Activated T-helper 1 cell treated with anti-CD3 and anti-CD28 coated beads, Interleukin-12 subunit alpha, Interleukin-12 subunit beta, Interleukin-2, Interleukin-4 antibody, amounts not matched to agents 30 ng/mL and 10 ng/mL and 1 ng/mL, durations not matched to agents 14 hours and 24 hours and 36 hours (primary cell): ENCODE measurements at places on chromosomes 7 and 10. TPM values are rescaled to one million over a fixed set of nuclear protein-coding genes. Genes with fewer than 3 reads are reported as not detected.

GRCh38 chr7:101903515-101903868 lies 86.1 kb downstream of the CUX1 start:
- H3K36me3 ChIP-seq, result no peaks in the 10 kb centered on the region
- no peak for DNase-seq
- H3K4me1 ChIP-seq, result no peaks in the 10 kb centered on the region

DNA sequence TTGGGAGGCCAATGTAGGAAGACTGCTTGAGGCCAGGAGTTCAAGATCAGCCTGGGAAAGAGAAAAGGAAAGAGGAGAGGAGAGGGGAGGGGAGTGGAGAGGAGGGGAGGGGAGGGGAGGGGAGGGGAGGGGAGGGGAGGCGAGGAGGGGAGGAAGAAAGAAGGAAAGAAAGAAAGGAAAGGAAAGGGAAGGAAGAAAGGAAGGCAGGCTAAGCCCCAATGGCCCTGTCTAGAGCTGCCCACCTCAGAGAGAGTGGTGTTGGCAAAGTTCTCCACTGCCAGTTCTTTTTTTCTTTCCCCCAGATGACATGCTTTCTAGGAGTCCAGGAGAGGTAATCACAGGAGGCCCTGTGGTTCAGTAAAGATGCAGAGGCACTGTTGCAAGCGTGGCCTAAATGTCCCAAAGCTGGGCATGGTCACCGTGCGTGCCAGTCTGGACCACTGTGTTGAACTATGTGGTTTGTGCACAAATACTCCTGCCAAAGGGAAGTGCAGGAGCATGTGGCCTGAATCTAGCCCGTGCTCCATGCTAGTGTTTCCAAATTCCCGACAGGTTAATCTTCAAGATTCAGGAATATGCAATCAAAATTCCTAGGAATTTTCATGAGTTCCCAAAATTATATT lies 39.7 kb downstream of the ODAD2 start:
- H3K27me3 ChIP-seq, result peaks cover 2% of the 10 kb centered on the region
- peaks cover 4% of the 10 kb centered on the region for H3K4me1 ChIP-seq
- H3K36me3 ChIP-seq, result no peaks in the 10 kb centered on the region
- no peak overlapping the region for H3K4me3 ChIP-seq

DNA sequence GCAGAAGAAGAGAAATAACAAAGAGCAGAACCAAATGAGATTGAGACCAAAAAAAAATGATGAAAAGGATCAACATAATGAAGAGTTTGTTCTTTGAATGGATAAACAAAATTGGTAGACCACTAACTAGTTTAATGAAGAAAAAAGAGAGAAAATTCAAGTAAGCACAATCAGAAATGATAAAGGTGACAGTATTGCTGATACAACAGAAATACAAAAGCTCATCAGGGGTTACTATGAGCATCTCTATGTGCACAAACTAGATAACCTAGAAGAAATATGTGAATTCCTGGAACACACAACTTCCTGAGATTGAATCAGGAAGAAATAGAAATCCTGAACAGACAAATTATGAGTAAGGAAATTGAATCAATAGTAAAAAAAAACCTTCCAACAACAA lies 157.1 kb downstream of the ZEB1 start:
- H3K4me1 ChIP-seq, result no peaks in the 10 kb centered on the region
- peaks cover 26% of the 10 kb centered on the region for H3K36me3 ChIP-seq
- H3K27me3 ChIP-seq, result no peaks in the 10 kb centered on the region
- no peak overlapping the region for H3K4me3 ChIP-seq
- no peak for DNase-seq
- no peak overlapping the region for H3K27ac ChIP-seq

DNA sequence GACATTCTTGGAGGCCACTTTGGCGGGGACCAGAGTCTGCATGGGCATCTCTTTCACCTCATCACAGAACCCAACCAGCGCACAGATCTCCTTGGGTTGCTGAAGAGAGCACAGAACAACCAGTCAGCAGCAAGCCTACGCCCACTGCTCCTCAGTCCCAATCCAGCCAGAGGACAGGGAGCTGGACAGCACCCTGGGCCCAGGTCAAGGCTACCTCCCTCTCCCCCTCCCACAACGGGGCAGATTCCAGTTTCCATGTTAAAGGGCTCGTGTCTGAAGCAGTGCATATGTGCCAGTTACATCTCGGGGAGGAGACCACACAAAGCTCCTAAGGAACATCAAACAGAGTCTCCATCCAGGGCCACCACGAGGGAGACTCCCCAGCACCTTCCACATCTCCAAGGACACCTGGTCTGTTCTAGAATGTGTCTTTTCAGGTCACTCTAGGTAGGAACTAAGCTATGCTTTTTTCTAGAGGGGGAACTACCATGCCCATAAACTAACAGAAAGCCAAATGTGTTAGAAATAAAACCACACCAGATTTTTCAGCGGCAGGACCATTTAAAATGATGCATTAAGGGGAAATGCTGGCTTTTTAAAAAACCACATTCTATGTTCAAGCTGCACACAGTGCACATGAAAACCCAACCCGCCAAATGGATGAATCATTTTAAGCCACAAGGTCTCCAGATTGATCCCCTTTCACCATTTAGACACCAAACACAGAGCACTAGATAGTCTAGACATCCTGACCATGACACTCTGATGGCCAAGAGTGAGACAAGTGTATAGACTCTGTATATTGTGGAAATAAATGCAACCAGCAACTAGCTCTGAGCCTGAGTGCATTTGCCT lies 28.9 kb downstream of the PSAP start:
- no peak for DNase-seq
- no peaks in the 10 kb centered on the region for H3K27me3 ChIP-seq
- H3K36me3 ChIP-seq, result peaks cover 37% of the 10 kb centered on the region
- H3K4me3 ChIP-seq, result no peak overlapping the region
- H3K27ac ChIP-seq, result no peak overlapping the region
- H3K4me1 ChIP-seq, result peaks cover 11% of the 10 kb centered on the region

- no peak overlapping the region for H3K27ac ChIP-seq
- no peak for DNase-seq
- H3K4me3 ChIP-seq, result no peak overlapping the region
- H3K36me3 ChIP-seq, result no peaks in the 10 kb centered on the region
- H3K4me1 ChIP-seq, result no peaks in the 10 kb centered on the region
Observed at GRCh38 chr7:48170506-48170905, 752 bp upstream of the ABCA13 start.

DNA sequence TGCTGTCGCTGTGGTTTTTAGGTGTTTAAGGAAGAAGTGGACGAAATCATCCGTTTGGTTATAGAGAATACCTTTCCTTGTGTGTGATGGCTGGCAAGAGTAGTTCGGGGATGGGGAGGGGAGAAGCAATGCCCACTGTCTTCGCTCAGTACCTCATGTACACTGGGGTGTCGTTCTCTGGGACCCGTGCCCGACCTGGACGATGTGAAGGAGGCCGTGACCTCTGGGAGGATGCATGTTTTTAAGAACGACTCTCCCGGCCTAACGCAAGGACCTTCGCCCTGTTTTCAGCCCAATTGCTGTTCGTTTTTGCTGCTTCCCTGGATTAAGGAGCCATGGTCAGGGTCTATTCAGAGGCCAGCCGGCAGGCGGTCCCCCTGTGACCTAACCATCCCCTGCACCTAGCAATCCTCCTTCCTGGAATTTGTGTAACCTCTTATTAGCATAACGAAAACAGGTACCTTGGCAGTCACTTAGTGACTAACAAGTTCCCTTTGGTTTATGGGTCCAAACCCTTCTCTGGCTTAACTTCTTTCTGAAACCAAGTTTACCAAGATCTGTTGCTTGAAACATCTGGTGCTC lies 1.3 kb downstream of the NFE2L3 start:
- H3K27ac ChIP-seq, result peak overlapping the region; percentile 97
- H3K27me3 ChIP-seq, result peaks cover 2% of the 10 kb centered on the region
- peak overlapping the region; percentile 97 for H3K4me3 ChIP-seq
- peaks cover 71% of the 10 kb centered on the region for H3K4me1 ChIP-seq
- peaks cover 14% of the 10 kb centered on the region for H3K36me3 ChIP-seq

- H3K27ac ChIP-seq, result no peak overlapping the region
- H3K4me1 ChIP-seq, result no peaks in the 10 kb centered on the region
- no peaks in the 10 kb centered on the region for H3K27me3 ChIP-seq
- DNase-seq, result no peak
- H3K4me3 ChIP-seq, result no peak overlapping the region
Observed at GRCh38 chr7:2199528-2199927, 33.2 kb downstream of the MAD1L1 start.

DNA sequence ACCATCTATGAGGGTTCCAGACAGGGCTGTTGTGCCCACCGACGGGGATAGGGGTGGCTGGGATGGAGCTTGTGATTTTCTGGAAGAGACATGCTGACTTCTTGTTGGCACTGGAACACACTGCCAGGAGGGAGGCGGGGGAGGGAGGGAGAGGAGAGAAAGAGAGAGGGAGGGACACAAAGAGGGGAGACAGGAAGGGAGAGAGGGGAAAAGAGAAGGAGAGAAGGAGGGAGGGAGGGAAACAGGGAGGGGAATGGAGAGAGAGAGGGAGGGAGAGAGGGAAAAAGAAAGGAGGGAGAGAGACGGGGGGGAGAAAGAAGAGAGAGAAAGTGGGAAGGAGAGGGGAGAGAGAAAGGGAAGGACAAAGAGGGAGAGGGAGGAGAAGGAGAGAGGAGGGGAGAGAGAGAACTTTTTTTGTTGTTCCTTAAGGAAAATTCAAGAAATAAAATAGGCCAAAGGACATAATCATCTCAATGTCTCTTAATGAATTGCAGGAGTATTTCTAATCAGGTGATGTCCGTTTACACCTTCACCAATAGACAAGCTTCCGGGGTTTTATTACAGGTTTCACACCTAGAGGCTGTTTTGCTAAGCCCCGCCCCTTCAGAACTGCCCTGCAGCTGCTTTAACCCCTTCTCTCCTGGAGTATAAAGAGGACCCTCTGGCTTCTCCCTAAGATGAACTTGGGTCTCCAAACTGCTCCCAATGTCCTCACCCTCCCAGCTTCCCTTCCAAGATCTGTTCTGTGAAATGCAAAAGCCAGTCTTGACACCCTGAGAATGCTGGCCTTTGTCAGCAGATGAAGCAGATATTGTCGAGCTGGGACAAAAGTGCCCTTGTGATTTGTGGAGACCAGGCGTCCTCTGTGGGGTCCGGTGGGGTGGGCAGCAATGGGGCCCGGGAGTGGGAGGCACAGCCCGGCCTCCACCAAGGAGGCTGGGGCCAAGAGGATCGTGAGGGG lies 82.0 kb upstream of the GTF2IRD1 start:
- H3K4me3 ChIP-seq, result no peak overlapping the region
- peaks cover 2% of the 10 kb centered on the region for H3K27me3 ChIP-seq
- H3K36me3 ChIP-seq, result no peaks in the 10 kb centered on the region
- no peaks in the 10 kb centered on the region for H3K4me1 ChIP-seq

DNA sequence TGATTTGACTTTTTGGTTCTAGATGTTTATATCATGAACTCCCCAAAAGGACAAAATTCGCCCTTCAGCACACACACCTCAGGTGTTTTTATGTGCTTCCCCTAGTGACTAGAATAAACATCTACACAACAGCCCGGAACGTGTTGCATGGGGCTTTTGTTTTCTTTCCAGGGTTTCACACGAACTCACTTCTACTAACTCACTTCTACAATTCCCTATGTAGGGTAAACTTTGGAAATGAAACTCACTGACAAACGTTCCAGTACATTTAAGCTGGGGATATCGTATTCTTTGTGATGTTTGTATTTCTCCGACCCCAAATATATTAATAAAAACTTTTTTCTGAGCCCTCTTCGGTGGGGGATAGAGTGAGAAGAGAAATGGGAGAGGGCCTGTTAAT lies 1.4 kb downstream of the TRA2A start:
- H3K4me3 ChIP-seq, result peak overlapping the region; percentile 99
- H3K27ac ChIP-seq, result peak overlapping the region; percentile 100
- no peaks in the 10 kb centered on the region for H3K27me3 ChIP-seq
- peaks cover 20% of the 10 kb centered on the region for H3K36me3 ChIP-seq

- no peak overlapping the region for H3K27ac ChIP-seq
- no peaks in the 10 kb centered on the region for H3K36me3 ChIP-seq
- H3K4me3 ChIP-seq, result no peak overlapping the region
- H3K27me3 ChIP-seq, result no peaks in the 10 kb centered on the region
- no peak for DNase-seq
Observed at GRCh38 chr7:11609096-11609670, 222.8 kb downstream of the THSD7A start.

DNA sequence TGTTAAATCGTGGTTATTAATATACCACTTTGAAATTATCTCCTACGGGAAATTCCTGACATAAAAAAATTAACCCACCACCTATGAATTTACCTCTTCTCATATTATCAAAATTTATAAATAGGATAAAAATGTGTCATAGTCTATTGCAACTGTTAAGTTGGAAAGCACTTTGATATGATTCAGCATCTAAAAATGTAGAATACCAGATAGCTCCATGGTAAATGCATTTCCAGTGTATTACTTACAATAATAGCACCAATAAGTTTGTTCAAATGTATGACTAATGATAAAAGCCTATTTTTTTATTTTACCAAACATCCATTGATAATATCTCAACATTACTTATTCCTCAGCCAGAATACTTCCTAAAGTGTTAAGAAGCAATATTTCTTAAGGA lies 13.6 kb upstream of the KCND2 start:
- H3K4me3 ChIP-seq, result no peak overlapping the region
- H3K36me3 ChIP-seq, result no peaks in the 10 kb centered on the region
- DNase-seq, result no peak

GRCh38 chr10:129307141-129307540 lies 159.9 kb upstream of the MGMT start:
- H3K27me3 ChIP-seq, result no peaks in the 10 kb centered on the region
- no peaks in the 10 kb centered on the region for H3K36me3 ChIP-seq
- no peak overlapping the region for H3K27ac ChIP-seq
- H3K4me3 ChIP-seq, result no peak overlapping the region
- no peak for DNase-seq

DNA sequence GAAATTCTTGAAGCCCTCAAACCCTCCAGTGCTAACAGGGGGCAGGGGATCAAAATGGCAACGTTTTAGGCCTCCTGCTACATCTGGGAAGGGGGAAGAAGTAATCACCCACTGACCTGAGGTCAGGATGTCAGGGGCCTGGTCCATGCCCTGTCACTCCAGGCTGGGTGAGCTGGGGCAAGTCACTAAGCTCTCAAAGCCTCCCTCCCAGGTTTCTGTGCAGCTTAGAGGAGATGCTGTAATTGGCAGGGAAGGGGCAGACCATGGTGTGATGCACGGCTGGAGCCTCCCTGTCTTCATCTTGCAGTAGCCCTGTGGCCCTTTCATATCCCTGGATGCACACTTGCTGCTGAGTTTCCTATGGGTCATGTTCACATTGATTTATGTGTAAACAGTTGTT lies 27.2 kb downstream of the LEP start:
- no peaks in the 10 kb centered on the region for H3K36me3 ChIP-seq
- no peak for DNase-seq
- H3K27ac ChIP-seq, result no peak overlapping the region
- no peak overlapping the region for H3K4me3 ChIP-seq

- H3K27ac ChIP-seq, result no peak overlapping the region
- H3K4me1 ChIP-seq, result no peaks in the 10 kb centered on the region
- no peaks in the 10 kb centered on the region for H3K27me3 ChIP-seq
Observed at GRCh38 chr7:34596887-34597286, 61.1 kb upstream of the NPSR1 start.

The SAMD9L gene
- total RNA-seq, result 17.2 and 22.4 TPM in 2 replicates

The LRRN3 gene
- total RNA-seq, result 57.3 and 61.5 TPM in 2 replicates

The ZFAND2A gene
- 21.2 and 21.9 TPM in 2 replicates for total RNA-seq

The OR2A25 gene
- not detected in 2 replicates for total RNA-seq

The FERD3L gene
- total RNA-seq, result not detected in 2 replicates

The DDX21 gene
- 267 and 278 TPM in 2 replicates for total RNA-seq

The MYOZ1 gene
- not detected in 2 replicates for total RNA-seq

The AKR1C4 gene
- not detected in 2 replicates for total RNA-seq
